ENCODE measurements at places on chromosomes 3 and 15.

GRCh38 chr3:65615329-65615728, 423.4 kb downstream of the MAGI1 start:
- DNase-seq, result no peak

DNA sequence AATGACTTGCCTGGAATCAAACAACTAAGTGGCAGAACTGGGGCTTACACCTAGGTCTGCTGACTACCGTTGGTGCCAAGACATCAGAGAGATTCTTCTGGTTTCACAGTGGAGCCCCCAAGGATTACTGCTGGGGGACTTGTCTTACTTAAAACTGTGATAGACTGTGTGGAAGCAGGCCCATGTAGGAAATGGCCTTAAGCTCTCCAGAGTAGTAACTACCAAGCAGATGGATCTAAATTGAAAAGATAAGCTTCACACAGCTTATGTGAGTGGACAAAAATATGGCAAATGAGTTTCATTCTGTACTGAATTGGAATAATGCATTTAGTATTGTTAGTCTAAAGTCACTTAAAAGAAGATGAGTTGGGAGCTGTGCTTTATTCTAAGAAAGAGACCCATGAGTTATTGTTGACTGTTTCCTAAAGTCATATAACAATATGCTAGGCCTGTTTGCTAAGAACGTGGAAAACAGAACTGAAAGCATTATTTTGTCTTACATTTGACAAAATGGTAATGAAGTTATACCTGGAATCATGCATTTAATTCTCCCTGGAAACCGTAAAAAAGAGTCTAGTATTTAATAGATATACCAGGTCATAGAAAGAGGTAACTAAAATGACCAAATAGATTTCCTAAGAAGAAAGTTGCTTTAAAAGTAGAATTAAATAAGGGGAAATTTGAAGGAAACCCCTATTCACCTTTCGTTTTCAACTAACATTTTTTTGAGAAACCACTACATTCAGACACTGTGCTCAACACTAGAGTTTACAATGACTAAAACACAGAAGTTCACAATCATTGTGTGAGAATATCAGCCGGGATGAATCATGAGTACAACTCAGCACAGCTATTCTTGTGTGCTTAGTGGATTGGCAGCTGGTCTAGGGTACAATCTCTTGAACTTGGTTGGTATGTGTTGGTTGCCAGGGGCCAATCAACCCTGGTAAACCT, 13.0 kb upstream of the MAPK6 start:
- DNase-seq, result no peak

GRCh38 chr15:64288577-64288976, 67.4 kb downstream of the CSNK1G1 start:
- no peak for DNase-seq

DNA sequence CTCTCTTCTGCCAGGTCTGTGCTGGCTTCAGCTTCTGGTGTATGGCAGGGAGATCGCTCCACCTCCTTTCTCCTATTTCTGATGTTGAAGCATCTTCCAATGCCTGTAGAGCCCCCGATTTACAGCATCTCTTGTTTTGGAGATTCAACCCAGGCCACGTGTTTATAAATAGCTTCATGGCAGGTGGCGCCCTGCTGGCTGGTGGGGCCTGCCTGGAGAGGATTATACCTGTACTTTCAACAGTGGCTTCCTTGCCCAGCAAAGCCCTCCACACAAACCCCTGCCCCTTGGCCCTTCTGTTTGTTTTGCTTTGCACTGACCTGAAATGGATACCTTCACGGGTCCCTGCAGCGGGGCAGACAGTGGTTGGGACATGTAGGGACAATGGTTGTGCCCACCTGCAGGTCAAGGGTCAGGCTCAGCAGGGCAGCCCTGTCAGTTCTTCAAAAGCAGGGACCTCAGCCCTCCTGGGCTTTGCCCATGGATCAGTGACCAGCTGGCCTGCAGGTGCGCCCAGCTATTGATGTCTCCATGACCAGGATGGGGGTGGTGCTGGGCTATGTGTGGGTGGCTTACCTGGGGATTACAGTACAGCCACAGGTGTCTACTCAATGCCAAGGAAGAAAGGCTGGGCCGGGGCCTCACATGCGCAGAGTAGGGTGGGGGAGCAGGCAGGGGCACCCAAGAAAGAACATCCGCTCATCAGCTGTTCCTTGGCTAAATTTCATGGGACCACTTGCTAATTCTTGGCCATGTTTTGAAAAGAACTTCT, 112.7 kb upstream of the PRR23C start:
- DNase-seq, result no peak

DNA sequence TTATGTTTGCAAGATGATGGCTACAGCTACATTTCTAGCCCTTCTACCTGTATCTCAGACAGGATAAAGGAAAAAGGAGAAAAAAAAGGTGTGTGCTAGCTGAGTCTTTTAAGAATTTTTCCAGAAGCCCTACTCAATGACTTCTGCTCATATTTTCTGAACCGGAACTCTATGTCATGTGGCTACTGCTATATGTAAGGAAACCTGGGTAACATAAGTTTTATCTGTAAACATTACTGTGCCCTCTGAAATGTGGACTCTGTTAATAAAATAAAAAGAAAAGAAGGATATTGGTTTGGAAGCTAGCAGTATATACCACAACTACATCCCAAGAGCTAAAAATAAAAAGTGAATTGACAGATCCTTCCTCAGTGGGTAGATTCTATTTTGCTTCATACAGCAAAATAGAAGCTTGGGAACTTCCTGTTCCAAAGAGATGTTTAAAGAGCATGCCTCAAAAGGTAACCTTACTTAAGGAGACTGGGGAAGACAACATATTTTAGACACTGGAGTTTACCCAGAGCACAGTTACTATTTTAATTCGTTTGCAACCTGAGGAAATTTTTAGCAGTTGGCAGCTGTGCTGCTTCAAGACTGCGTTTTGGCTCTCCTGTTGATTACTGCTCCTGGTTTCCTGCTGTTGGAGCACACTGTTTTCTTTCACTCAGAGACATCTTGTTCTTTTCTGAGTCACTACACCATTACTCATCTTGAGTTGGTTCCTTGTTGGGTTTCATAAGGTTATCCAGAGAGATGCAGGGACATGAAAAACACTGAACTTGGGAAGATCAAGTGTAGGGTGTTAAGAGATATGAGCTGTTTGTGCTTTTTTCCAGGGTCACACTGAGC, 280.7 kb downstream of the NFKBIZ start:
- DNase-seq, result no peak

DNA sequence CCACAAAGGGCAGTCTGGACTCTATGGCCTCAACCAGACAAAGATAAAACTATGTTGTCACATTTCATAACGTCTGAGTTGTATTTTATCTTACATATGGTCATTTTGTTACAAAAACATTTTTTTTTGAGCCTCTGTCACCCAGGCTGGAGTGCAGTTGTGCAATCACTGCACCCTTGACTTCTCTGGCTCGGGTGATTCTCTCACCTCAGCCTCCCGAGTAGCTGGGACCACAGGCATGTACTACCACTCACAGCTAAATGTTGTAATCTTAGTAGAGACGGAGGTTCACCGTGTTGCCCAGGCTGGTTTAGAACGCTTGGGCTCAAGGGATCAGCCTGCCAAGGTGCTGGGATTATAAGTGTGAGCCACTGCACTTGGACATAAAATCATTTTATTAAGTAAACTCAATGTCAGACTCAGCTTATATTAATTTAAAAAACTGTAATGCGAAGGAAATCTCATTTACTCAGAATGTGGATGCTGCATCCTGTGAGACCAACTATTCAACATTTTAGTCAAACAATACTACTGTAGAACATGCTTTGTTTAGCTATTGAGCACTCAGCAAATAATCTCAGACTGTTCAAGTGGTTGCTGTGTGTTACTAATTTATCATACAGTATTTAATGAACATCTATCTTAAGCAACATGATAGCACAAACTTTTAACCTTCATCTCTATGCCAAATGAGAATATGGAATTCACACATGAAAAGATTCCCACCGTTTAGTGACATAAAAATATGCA, 209.2 kb downstream of the TBL1XR1 start:
- DNase-seq, result no peak
